T-helper 9 cell (primary cell): ENCODE measurements at places on chromosomes 2 and 18.

- no peak for DNase-seq
Observed at GRCh38 chr2:201978333-201978732, 55.3 kb upstream of the FZD7 start.

DNA sequence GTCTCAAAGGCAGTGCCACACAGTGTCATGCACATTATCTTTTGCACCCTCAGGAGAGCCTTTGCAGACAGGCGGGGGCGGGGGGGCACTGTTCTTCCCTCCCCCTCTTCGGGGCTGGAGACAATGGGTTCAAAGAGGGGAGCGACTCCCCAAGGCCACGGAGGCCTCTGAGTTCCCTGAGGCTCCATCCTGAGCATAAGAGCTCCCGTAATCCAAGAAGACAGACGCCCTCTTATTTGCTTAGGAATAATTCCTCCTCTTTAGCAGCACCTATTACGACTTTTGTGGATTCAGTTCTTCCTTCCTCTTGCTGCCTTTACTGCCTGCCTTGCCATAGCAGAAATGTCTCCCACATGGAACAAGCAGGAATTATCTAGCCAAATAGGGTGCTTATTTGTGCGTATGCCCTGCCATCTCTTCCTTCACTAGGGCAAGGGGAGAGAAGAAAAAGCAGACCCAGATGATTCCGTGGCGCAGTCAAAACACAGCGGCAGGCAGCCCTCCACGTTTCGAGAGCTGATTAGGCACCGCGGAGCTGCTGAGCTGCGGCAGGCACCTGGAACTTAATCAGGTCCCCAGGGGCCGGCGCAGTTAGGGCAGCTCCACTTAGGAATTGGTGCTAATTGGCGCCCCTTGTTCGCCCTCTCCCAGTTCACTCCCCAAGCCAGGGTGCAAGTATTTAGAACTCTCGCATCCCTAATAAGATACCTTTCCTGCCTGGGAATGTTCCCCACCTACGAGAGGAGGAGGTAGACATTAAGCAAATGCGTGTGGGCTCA, 233.4 kb upstream of the MYT1L start:
- no peak for DNase-seq

GRCh38 chr2:53784436-53784835, 2.3 kb downstream of the ASB3 start:
- DNase-seq = no peak

DNA sequence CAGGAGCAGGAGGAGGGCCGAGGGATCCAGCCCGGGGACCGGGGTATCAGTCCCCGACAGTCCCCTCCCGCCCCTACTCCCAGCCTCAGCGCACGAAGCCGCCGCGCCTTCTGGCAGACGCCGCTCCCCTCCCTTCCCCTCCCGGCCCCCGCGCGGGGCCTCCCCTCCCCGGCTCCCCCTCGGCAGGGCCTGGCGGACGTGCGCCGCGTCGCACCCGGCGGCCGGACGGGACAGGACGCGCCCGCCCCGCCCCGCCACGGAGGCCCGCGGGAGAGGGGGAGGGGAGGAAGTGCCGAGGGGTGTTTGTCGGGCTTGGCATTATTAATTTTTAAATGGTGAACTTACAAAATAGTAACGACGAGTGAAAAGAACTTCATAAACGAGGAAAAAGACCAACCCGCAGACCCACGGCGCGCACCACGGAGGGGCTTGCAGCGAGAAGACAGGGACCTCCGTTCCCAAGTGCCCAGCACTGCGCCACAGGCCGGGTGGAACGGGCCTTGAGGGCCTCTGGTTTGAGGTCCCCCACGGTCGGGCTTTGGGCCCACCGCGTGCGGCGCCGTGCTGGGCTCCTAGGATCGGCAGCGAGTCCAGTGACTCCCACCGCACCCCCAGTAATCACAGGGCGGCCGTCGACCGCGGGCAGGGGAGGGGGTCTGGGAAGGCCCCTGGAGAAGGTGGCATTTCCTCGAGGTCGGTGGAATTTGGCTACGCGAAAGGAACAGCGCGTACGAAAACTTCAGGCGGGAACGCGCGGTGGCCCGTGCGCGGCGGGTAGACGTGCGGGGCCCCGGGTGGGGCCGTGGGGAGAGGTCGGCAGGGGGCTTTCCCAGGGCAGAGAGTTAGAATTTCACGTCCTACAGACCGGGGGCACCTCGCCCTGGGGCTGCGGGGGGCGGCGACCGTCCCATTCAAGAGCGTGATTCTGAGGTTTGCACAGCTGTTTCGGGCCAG, 954 bp upstream of the CTDSP1 start:
- peak; percentile 53 for DNase-seq

GRCh38 chr18:48590678-48591077, 51.8 kb downstream of the CTIF start:
- DNase-seq = no peak

DNA sequence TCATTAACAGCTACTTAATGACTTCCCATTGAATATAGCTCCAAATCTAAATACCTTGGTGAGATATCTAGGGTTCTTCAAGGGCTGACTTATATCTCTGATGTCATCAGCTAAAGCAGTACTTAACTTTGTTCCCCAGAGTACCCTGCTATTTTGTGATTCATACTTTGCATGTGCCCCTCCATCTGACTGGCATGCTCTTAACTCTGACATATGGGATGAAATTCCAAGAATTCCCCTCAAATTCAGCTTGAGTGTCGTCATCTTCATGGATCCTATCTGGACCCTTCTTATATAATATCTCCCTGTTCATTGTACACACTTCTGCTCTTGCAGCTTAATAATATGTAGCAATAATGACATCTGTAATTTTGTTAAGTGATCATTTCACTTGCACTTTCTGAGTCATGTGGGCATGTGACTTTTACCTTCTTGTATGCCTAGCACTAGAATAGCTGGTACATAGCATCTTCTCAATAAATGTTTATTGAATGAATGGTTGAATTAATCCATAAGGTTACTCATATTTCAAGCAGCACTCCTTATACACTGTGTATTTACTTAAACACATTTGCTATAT, 172.9 kb downstream of the WDR7 start:
- DNase-seq = no peak

GRCh38 chr2:10159086-10159485, 36.5 kb downstream of the RRM2 start:
- DNase-seq = no peak

- no peak for DNase-seq
Observed at GRCh38 chr18:70559446-70559845, 270.6 kb downstream of the SOCS6 start.

DNA sequence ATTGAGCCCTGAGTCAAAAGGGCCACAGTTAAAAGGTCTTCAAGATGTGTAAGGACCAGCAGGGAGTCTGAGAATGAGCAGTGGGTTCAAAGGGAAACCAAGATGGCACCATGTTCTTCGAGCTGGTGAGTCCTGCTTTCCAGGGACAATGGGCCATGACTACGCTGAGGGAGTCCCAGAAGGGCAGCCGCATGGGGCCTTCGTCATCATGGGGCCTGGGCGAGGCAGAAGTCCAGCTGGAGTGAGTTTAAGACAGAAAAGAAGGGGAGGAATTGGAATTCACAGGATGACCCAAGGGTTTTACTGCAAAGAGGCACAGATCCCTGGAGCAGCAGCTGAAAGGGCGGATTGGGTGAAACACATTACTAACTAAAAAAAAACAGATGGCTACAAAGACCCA, 340.8 kb upstream of the MYT1L start:
- DNase-seq = no peak

- DNase-seq = no peak
Observed at GRCh38 chr2:233838251-233838650, 16.1 kb downstream of the HJURP start.

DNA sequence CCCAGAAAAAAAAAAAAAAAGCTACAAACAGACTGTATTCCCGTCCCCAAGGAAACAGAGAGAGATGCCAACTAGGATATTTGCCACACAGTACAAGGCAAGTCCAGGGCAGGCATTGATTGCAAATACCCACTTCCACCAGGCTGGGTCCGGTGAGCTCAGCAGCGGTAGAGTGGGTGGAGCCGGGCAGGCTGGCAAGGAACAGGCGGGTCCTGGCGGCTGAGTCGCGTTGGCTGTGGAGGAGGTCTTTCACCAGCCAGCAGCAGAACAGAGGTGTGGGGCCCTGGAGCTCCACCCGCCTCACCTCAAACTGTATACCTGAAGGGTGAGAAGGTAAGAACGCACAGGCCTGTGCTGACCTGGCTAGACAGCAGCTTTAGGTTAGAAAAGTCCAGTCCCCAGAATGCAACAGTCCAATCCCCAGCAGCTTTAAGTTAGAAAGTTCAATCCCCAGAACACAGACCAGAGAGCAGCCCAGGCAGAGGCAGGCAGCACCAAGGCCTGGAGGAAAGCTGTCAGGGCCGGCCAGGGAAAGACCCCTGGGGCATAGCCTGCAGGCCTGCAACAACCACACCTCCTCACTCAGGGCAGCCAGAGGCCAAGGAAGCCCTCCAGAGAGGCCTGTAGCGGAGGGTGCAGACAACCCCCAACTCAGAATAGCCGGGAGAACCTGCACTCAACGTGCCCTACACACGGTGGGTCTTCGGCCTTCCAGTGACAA, 21.9 kb upstream of the MTERF4 start:
- peak; percentile 40 for DNase-seq

DNA sequence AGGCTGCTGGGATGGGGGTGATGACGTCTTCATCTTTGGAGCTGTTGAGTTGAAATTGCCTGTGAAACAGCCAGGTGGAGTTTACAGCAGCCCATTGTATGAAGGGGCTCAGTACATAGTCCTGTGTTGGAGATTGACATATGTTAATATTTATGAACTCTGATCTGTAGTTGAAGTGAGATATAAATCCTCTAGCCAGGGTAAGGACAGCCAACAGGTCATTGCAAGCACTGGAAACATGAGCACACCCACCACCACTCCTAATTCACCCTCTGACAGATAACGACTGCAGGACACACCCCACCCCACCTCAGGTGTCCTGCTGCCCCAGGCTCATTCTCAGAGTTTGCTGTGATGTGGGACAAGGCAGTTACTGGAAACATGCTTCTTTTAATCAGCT, 112.4 kb upstream of the TRIB2 start:
- no peak for DNase-seq

- DNase-seq = no peak
Observed at GRCh38 chr2:164890544-164890943, 48.9 kb upstream of the COBLL1 start.

- no peak for DNase-seq
Observed at GRCh38 chr2:25528173-25528572, 145.2 kb downstream of the DTNB start.

GRCh38 chr2:136828774-136829173, 63.4 kb downstream of the THSD7B start:
- no peak for DNase-seq

GRCh38 chr2:64045938-64046337, 26.7 kb upstream of the VPS54 start:
- DNase-seq = no peak

- no peak for DNase-seq
Observed at GRCh38 chr2:133334923-133335322, 233.3 kb downstream of the NCKAP5 start.

DNA sequence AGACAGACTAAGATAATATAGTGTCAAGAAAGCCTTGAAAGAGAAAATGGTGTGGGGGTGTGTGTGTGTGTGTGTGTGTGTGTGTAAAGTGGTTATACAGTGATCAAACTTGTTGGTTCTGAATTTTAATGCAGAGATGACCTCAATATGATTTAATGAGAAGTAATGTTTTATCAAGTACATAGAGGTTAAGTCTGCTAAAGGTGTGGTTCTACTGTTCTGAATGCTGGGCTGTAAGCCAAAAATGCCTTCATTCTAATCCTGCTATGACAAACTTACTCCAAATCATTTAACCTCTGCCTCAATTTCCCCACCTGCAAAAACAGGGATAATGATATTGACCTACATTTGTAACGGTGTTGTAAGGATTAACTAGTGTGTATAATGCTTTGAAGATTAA, 87.9 kb downstream of the WDPCP start:
- DNase-seq = no peak

DNA sequence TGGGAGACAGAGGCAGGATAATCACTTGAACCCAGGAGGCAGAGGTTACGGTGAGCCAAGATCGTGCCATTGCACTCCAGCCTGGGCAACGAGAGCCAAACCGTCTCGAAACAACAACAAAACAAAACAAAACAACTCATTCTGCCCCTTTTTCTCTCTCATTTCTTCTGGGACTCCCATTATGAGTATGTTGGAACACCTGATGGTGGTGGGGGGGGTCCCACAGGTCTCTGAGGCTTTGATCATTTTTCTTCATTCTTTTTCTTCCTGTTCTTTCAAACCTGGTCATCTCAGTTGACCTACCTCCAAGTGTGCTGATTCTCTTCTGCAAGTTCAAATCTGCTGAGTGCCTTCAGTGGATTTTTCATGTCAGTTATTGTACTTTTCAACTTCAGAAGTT, 8.2 kb upstream of the FAM161A start:
- no peak for DNase-seq

GRCh38 chr2:191544461-191545062, 133.4 kb upstream of the NABP1 start:
- no peak for DNase-seq

GRCh38 chr2:168348076-168348475, 100.7 kb upstream of the STK39 start:
- DNase-seq = no peak

- DNase-seq = no peak
Observed at GRCh38 chr2:237440819-237441281, 26.9 kb upstream of the COL6A3 start.

- no peak for DNase-seq
Observed at GRCh38 chr2:45257820-45258219, 248.6 kb upstream of the SIX2 start.

DNA sequence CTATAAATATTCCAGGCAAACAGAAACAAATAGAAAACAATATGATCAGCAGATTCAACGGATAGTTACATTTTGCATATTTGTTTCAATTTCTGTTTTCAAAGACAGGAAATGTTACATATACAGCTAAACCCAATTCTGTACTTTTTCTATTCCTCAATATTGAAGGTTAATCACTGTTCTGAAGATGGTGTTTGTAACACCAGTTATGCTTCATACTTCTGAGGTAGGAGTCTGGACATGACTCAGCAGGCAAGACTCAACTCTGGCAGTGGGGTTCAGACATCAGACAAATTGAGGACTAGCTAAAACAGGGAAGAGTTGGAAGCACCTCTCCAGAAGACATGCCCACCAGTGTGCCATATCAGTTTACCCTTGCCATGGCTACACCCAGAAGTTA, 16.6 kb downstream of the SERPINB13 start:
- DNase-seq = no peak

DNA sequence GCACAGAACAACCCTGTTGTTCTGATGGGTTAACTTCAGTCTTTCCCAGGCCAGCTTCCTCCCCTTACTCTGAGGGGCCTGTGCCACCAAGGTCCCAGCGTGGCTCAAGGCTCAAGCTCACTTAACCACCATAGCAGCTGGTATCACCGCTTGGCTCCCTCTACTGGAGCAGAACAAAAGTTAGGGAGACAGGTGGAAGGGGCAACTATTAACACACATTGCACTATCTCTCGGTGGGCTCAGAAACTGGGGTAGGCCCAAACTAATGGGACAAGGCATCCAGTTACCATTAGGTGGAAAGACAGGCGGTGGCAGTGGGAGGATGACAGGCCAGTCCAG, 88.7 kb upstream of the ATL2 start:
- DNase-seq = no peak

GRCh38 chr2:64863097-64863820, 125.9 kb upstream of the SLC1A4 start:
- DNase-seq = no peak
